ENCODE measurements at places on chromosomes 1 and 21. TPM values are rescaled to one million over a fixed set of nuclear protein-coding genes. Genes with fewer than 3 reads are reported as not detected.
A peak's percentile ranks its signal among the peaks of the same experiment; 100 is the strongest.

SPRR2A gene
- total RNA-seq, result not detected

CD247 gene
- not detected for total RNA-seq

DNA sequence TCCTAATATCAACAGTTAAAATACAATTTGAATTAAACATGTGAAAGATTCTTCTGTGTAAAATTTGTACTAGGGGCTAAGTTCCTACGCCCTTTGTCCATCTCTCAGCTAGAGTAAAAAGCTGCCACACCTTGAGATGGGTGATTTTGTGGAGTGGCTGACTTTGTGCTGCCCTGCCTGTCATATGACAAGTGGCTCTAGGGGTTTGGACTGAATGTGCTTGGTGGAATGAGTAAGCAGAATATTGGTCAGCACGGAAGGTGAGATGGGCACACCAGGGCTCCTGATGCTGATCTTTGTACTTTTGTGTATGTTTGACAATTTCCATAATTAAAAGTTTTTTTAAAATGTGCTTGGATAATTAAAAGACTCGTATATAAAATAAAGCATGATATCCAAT is 133.6 kb upstream of the SLC45A1 start:
- H3K36me3 ChIP-seq, result no peaks in the 10 kb centered on the region
- H3K4me1 ChIP-seq, result peaks cover 5% of the 10 kb centered on the region
- DNase-seq, result no peak
- no peaks in the 10 kb centered on the region for H3K27me3 ChIP-seq
- no peak overlapping the region for H3K4me3 ChIP-seq
- H3K27ac ChIP-seq, result no peak overlapping the region

DNA sequence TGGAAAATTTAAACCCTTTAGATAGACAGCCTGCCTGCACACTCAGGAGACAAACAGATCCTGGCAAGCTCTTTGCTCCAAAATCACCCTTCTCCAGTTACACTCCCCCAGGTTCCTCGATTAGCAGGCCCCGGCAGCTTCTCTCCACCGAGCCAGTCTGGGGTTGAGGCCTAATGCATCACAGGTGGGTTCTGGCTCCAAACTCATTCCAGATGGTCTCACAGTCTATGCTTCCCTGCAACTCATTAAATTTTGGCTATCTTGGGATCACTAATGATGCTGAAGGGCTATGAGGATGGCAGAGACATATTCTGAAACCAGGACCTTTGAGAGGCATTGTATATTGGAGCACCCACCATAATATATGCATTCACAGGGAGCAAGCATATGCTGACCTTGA is 559.8 kb upstream of the USP24 start:
- H3K4me3 ChIP-seq, result no peak overlapping the region
- no peak overlapping the region for H3K27ac ChIP-seq
- H3K36me3 ChIP-seq, result no peaks in the 10 kb centered on the region
- H3K27me3 ChIP-seq, result no peaks in the 10 kb centered on the region
- H3K4me1 ChIP-seq, result no peaks in the 10 kb centered on the region

- H3K4me3 ChIP-seq, result no peak overlapping the region
- no peaks in the 10 kb centered on the region for H3K36me3 ChIP-seq
- peak; percentile 81 for DNase-seq
- H3K4me1 ChIP-seq, result peaks cover 26% of the 10 kb centered on the region
- H3K27ac ChIP-seq, result peak overlapping the region; percentile 77
These were observed 65.1 kb upstream of the TMEM51 start for GRCh38 chr1:15088281-15088971.

GRCh38 chr1:228986093-228986904 is 251.0 kb downstream of the RHOU start:
- DNase-seq, result peak; percentile 72
- H3K27me3 ChIP-seq, result no peaks in the 10 kb centered on the region
- H3K4me1 ChIP-seq, result peaks cover 14% of the 10 kb centered on the region
- H3K27ac ChIP-seq, result peak overlapping the region; percentile 73
- H3K36me3 ChIP-seq, result no peaks in the 10 kb centered on the region
- no peak overlapping the region for H3K4me3 ChIP-seq

Data from stomach (tissue), 19 donors.